Mammary epithelial cell (primary cell): ENCODE measurements at places on chromosomes 16 and 17. TPM values are rescaled to one million over a fixed set of nuclear protein-coding genes. Genes with fewer than 3 reads are reported as not detected.

- DNase-seq: no peak
Observed at GRCh38 chr16:79328402-79329165, 272.0 kb downstream of the MAF start.

DNA sequence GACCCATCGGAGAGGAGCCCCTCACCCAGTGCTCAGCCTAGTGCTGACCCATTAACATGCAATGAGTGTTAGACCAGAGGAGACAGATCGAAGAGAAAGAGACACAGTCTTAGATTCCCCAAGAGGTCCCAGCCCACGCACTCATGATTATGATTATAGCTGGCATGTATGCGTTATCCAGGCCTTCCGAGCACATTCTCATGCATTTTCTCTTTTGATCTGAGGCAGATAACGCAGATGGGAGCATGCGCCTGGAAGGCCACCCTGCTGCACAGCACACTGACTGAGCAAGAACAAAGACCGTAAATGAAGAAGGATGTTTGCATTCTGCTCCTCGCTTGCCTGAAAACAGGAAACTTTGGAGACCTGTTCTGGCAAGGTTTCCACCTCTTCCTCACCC, 232.7 kb downstream of the SOX9 start:
- DNase-seq: no peak

DNA sequence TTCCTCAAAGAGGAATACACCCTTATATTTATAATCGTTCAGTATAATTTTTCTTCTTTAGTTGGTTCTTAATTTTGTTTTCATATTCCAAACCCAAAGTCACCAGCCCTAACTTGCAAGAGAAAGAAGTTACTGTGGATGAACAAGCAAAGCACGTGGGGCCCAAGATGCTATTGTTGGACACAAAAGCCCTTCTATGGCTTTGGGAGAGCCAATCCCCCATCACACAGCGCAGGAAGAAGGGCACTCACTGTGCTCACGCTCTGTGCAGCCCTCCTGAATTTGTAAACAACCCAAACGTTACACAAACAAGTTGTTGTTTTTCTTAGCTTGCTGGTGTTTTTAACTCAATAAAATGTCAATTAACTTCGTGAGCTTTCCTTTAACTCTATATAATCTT, 22.5 kb downstream of the SPPL2C start:
- no peak for DNase-seq

DNA sequence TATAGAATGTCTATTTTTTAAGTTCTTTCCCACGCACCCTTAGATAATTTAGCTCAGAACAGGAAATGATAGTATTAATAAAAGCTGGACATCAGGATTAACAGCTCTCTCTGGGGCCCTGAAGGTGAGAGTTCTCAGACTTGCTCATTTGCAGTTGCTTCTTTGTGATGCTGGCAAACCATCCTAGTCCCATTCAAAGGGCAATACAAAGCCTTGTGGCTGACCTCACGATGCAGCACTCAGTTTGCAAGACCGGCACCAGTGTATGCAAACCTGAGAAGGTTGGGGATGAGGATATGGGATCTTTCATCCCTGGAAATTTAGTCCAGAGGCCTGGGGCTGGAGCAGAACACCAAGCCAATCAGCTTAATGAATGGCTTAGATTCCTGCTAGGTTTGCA, 29.3 kb downstream of the STH start:
- DNase-seq: no peak

DNA sequence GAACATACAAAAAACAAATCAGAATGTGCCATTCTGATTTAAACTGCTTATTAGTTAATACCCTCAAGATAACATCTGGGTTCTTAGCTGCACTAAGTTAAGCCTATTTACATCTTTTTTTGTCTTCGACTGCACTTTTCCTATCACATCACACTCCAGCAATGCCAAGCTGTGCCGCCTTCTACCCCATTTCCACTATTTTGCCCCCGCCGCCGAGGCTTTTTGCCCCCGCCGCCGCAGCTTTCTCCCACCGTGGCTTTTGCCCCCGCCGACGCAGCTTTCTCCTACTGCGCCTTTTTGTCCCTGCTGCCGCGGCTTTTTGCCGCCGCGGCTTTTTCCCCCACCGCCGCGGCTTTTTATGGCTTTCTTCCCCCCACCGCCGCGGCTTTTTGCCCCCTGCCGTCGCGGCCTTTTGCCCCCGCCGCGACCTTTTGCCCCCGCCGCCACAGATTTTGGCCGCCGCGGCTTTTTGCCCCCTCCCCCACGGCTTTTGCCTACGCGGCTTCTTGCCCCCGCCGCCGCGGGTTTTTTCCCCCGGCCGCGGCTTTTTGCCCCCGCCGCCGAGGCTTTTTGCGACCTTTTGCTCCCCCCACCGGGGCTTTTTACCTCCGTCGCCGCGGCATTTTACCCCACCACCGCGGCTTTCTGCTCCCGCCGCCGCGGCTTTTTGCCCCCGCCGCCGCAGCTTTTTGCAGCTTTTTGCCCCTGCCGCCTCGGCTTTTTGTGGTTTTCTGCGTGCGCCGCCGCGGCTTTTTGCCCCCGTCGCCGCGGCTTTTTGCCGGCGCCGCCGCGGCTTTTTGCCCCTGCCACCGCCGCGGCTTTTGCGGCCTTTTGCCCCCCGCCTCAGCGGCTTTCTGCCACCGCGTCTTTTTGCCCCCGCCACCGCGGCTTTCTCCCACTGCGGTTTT, 331.4 kb upstream of the WSB1 start:
- DNase-seq: no peak

Gene DOC2A
- polyA plus RNA-seq: 0.31 TPM
